ENCODE measurements at places on chromosomes 1 and 21.

DNA sequence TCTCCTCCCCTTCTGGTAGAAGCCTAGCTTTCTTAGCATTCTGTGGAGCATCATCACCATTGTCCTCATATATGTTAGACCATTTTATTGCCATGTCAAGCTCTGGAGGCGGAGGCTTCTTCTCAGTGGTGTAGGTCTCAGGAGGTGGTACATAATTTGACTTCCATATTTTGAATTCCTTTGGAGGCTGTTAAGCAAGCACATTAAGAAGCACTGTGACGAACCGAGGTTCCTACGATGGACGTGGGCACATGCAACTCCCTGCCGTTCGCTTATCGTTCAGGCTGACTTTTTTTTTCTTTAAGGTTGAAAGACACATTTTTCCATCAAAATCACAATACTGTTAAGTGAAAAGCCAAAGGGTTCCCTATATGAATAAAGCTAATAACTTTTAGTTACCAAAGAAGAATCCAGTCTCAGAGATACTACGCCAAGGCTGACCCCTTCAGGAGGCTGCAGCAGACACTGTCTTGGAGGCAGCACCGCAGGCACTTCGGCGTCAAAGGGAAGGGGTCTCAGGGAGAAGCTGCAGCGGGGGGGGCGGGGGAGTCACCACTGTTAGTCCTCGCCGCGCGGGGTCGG, 835 bp downstream of the C1orf52 start:
- DNase-seq: peak; percentile 11

DNA sequence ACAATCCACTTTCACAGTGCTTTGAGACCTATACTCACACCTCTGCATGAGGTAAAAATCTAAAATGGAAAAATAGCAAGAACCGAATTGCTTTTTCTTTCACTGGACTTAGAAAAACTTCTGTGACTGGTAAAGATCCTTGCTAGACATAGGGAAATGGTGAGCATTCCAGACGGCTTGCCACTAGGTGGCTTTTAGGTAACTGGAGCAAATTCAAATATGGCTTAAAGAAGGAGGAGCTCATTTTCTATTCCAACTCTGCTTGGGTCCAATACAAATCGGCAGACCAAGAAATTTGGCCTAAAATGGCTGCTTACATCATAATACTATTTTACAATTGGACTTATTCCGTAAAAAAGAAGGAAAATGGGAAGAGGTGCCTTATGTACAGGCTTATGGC, 977.9 kb downstream of the ADGRL2 start:
- no peak for DNase-seq

GRCh38 chr21:36175771-36176565, 19.3 kb downstream of the DOP1B start:
- no peak for DNase-seq

DNA sequence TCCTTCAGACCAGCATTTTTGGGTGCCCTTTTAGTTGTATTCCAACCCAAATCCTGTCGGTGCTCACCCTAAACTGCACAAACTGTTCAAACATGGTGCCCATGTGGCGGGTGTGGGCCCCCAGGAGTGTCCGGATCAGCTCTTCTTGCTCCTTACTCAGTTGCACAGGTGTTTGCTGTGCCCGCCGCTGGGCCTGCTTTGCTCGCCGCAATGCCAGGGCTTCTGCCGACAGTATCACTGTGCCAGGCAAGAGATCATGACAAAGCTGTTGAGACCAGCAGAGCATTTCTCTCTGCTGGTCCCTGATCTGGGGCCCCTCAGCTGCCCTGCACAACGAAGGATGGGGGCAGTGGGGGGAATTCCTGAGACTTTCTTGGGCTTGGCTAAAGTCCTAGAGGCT, 4.9 kb downstream of the NR1I3 start:
- DNase-seq: no peak

GRCh38 chr1:8525216-8525557, 207.3 kb downstream of the SLC45A1 start:
- DNase-seq: no peak

DNA sequence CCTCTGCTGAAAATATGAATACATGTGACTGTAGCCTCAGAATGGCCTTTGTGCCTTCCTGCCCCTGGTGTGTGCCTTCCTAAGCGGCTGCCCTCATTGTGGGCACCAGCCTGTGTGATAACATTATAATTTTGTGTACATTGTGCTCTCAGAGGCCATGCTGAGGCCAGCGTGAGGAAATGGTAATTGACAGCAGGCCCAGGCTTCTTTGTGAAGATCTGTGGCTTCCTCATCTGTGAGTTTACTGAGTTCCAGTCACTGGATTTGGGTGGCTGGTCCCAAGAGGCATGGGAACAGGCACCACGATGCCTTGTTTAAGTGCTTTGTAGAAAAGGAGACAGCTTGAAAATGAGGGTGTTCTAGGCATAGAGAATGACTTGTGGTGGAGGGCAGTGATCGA, 389.3 kb downstream of the OMA1 start:
- no peak for DNase-seq

- DNase-seq: no peak
Observed at GRCh38 chr21:38524168-38525153, 26.2 kb upstream of the ERG start.

DNA sequence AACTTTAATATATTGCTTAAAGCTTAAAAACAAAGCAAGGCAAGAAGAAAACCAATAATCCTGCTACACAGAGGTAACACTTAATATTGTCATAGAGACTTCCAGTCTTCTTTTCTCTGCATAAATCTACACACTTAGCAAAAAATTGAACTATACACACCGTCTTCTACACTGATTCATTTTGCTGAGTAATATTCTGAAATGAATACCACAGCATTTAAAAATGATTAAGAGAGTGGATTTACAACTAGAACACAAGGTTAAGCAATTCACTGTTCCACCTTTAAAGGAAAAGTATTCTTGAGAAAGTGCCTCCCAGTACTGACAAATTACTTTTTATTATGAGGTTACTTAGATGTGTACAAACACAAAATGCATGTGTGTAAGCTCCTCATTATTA, 22.2 kb upstream of the ITPKB start:
- DNase-seq: no peak

- peak; percentile 85 for DNase-seq
Observed at GRCh38 chr1:178532392-178532791, 19.5 kb downstream of the TEX35 start.

DNA sequence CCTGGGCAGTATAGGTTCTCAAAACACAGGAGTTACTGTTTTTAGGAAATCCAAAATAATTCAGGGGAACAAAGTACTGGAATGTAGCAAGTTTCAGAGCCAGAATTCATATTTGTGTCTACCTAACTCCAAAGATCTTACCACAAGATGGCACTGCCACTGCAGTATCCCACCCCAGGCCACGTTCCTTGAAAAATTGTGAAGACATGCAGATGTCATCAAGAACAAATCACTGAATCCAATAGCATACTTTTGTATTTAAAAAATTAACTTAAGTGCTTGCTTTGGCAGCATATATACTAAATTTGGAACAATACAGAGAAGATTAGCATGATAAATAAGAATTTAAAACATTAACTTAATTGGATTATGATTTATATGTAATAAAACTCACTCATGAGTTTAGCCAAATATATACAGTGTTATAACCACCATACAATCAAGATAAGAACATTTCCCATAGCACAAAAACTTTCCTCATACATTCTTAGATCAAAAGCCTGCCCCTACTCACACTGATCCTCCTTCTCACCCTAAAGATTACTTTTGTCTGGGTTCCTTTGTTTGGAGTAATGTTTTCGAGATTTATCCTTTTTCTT, 209.9 kb downstream of the FAF1 start:
- no peak for DNase-seq

DNA sequence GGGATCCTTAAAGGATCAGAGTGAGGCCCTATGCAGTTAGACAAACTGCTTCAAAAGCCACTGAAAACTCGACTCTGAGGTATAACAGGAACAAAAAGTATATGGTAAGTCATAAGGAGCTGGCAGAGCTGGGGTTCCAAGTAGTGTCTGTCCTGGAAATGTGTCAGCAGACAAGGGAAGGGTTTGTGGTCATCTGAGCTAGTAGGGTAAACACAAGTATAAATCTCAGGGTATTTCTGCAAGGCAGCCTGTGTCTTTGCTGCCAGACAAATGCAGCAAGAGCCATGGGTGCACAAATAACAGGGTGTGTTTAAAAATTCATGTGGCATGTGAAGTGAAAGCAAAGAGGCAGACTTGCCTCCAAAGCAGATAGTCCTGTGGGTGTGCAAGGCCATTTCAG, 759.0 kb upstream of the ADAMTS5 start:
- no peak for DNase-seq

All from hematopoietic multipotent progenitor cell treated with erythropoietin and hydrocortisone succinate and interleukin-3 and kit ligand, for 15 days (in vitro differentiated cells).